ENCODE measurements at places on chromosomes 5 and 9.

DNA sequence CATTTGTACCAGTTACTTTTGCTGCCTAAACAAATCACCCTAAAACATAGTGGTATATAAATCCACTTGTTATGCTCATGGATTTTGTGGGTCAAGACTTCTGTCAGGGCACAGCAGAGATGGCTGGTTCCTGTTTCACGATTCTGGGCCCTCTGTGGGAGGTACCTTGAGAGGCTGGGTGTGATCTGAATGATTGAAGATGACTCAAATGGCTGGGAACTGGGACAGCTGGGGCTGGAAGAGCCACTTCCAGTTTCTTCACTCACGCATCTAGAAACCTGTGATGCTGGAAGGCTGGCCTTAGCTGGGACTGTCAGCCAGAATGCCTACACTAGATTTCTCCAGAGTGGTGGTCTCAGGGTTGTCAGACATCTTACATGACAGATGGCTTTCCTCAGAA is 88.1 kb downstream of the KIF4B start:
- no peak for DNase-seq

DNA sequence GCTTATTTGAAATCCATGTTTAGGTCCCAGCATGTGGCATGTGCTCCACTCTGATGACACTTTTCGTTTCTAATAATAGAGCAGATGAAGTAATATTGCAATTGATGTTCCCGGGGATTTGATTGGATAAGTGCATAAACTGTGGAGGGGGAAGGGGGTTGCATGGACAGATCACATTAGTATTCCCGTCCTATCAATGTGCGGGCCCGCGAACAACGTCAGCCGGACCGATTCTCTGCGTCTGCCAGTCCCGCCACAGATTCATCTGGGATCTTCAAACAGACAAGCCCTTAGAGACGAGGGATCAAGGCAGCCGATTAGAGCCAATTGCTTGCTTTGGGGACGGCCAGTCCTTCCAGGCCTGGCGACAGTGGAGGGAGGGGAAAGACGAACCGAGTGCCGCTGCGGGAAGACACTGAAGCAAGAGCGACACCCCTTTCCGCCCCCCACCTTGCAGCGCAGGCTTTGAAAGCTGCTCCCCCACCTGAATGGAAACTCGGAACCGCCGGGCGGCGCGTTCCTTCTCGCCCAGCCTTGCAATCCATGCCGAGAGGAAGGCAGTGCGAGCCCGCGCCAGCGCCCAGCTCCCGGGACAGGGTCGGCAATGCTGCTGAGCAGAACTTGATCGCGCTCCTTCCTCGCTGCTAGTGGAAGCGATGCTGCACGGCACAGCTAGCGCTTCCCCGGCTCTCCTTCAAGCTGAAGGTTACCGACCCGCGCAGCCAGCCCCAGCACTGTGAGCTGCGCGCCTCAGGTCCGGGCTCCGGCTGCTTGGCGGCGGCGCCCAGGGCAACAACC is at the start of gene RGS7BP:
Gene RGS7BP, plus strand, starts transcription at position 247 of the 798 bp plus-strand sequence. CDS start 610 bp downstream, outside the sequence.
- peak; percentile 14 for DNase-seq

DNA sequence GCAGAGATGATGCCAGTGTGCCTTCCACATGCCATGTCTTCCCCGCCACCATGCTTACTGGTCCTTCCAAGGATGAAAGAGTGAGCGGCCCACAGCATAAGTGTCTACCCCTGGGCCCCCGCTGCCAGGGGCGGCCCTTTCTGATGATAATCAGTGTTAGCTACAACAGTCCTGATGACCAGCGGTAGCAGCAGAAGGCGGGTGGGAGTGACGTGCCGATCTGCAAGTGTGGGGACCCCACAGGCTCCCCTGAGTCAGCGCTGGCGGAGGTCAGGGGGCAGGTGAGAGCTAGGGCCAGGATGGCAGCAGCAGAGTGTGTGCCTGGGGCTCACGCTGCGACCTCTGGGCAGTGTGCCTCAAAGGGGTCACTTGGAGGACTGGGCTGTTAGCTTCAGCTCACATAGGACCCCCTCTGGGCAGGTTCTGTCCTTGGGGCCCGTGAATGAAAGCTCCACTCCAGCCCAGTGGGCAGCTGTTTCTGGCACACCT is 80.4 kb downstream of the HMCN2 start:
- DNase-seq = no peak

DNA sequence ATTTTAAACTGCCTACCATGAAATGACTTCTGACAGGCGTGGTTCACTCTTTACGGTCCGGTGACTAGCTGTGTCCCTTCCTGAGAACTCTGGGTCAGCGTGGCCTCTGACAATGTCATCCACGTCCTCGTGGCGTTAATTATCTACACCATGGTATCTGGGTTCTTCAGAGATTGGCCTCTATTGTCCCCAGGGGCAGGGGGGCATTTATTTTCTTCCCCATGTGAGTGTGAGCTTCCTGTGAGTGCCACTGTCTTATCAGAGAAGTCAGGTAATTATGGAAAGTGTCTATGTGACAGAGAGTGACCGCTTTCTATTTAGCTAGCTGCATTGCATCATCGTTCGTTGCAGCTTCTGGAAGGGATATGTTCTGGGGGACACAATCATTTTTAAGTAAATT is 77.2 kb downstream of the FBXL7 start:
- no peak for DNase-seq

DNA sequence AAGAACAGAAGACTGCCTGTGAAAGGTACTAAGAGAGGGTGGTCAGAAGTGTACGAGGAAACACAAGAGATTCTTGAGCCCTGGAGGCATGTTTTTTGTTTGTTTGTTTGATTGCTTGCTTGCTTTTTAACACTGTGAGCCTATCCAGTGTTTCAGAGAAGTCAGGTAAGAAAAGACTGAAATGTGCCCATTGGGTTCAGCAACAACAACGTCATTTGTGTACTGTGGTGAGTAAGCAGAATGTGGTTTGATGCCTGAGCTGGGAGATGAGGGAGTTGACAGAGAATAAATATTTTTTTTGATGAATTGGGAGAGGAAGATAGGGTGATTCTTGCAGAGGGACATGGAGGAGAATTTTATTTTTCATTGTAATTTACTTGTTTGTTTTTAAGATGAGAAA is 73.1 kb downstream of the RPS23 start:
- DNase-seq = no peak

- DNase-seq = no peak
Observed at GRCh38 chr5:82360022-82360421, 81.9 kb upstream of the RPS23 start.

DNA sequence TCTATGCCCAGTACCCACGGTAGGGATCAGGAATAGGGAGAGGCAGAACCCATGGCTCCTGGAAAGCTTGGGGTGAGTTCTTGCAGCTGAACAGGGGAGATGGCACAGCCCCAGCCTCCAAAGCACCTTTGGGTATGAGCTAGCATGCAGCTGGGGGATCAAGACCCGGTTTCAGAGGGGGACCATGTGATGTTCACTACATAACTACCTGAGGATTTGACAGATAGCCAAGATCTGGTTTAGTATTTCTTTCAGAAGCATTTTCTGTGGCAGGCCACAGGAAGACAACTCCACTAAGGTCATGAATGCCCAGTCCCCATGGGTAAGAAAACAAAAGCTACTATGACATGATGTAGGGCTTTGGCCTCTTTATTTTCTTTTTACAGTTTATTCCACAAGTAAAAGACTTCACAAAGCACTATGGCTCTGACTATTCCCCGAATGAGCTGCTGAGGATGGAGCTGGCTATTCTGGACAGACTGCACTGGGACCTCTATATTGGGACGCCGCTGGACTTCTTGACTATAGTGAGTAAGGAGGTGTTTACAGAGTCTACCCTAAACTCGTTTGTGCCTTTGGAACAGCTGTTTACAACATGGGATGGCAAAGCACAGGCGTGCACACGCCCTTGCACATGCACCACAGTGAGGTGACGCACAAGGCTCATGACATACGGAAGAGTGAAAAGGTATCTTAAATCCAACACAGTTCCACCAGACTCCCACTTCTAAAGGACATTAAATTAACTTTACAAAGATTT is 3.4 kb downstream of the CCNI2 start:
- DNase-seq = no peak

DNA sequence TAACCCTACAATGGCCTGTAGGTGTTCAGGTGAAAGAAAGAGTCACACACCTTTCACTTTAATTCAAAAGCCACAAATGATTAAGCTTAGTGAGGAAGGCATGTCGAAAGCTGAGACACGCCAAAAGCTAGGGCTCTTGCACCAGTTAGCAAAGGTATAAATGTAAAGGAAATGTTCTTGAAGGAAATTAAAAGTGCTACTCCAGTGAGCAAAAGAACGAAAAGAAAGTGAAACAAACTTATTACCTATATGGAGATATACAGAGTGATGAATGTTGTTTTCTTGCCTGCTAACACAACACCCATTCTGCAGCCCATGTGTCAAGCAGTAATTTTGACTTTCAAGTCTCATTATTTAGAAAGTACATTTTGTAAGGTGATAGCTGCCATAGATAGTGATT is 254.2 kb upstream of the SLC24A2 start:
- DNase-seq = no peak

- no peak for DNase-seq
Observed at GRCh38 chr9:14413812-14414211, 99.9 kb upstream of the NFIB start.

- DNase-seq = no peak
Observed at GRCh38 chr9:93669116-93669957, 93.0 kb downstream of the PHF2 start.

DNA sequence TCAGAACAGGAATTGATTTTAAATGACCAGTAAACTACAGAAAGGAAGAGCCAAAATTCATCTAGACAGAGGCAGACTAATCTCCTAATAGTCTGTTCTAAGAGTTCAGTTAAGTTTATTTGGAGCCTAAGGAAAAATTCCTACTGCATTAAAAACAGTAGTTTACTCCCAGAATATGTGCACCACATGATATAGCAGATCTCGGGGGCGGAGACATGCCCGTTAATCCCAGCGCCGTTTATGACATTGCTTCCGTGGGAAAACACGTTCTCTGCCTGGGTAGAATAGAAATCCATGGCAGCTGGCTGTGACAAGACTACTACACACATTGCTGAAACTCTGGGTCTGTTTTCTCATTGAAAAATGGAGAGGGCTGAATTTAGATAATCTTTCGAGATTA is 11.4 kb downstream of the HABP4 start:
- DNase-seq = no peak

GRCh38 chr9:133687856-133688761 is 50.0 kb downstream of the SARDH start:
- DNase-seq = no peak

DNA sequence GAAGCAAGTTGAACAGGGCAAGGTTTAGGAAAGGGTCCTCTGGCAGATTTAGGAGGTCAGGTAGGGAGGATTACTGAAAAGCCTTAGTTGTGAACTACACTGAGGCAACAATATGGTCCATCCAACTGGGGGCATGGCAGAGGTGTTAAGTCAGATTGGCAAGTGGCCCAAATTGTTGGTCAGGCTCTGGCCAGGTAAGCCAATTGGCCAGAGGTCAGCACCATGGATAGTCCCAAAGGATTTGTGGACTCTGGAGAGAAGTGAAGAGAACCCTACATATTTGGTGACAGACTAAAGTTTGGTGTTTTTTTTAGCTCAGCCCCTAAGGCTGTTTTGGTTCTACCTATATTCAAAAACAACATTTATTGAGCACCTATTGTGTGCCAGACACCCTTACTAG is 39.1 kb upstream of the RASGRF2 start:
- no peak for DNase-seq

GRCh38 chr5:17196697-17197096 is 20.7 kb upstream of the BASP1 start:
- DNase-seq = no peak

GRCh38 chr5:133421394-133421793 is 190.9 kb downstream of the FSTL4 start:
- DNase-seq = no peak

DNA sequence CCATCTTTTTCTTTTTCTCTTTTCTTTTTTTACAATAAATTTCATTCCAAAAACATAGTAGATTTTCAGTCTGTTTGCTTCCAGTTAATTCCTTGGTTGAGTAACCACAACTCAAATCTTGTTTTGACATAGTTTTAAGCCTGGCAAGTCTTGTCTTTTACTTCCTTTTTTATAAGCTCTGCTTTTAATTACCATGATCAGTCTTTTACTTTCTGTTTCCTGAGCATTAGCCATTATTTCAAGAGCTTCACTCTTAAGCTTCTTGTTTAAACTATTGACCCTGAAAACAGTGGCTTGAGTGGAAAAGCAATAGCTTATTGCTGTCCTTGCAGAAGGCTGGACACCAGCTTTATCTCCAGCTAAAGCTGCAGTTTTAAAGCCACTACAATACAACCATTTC is 1363.3 kb downstream of the MAT2B start:
- DNase-seq = no peak

- DNase-seq = no peak
Observed at GRCh38 chr5:137113161-137113560, 386.0 kb downstream of the SPOCK1 start.

GRCh38 chr5:115274584-115274983 is 11.9 kb upstream of the PGGT1B start:
- DNase-seq = no peak

DNA sequence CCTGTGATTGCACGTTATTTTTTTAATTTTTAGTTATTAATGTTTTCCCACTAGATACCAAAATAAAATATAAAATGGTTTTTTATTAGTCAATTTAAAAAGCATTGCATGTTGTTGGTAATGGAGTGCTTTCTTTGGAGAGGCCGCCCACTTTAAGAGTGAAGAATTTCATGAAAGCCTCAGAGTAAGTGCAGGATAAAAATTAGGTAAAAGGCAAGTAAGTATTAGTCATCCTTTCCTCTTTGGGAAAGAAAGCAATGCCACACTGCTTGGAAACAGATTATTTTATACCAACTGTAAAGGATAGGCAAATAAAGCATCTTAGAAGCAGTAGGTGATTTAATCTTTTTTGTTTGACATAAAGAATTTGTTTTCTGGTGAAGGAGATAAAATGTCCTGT is 62.9 kb downstream of the HSD17B4 start:
- DNase-seq = no peak

All from GM12891 (cell line).